ENCODE measurements at places on chromosomes 3 and 15. TPM values are rescaled to one million over a fixed set of nuclear protein-coding genes. Genes with fewer than 3 reads are reported as not detected.

The CX3CR1 gene
- total RNA-seq, result not detected

The SLC22A13 gene
- total RNA-seq, result 0.29 TPM

DNA sequence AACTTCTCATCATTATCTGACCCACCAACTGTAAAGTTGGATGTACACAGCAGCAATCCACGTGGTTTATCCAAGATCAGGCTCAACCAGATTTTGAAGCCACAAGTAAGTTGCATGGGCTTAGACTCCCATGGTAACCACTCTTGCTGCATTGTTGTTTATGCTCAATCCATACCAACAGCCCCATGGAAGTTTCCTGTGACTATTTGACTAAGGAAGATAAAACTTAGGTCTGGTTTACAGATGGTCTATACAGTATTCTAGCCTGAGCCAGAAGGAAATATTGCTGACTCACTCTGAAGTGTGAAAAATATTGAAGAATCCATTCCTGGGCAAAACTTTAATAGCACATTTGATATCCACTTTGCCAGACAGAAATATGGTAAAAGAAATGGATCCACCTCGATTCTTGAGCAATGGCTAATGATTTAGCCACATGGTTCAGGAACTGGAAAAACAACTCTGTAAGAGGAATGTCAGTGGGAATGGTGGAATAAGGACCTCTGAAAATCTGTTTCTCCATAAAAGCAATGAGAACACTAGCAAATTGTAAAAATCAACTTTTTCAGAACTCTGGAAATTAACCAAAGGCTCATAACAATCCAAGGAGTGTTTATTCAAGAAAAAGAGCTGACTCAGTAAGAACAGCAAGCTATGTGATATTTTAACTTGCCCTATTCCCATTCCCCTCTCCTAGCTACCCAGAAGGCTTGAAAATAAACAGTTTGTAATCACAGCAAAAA lies 162.9 kb upstream of the STT3B start:
- DNase-seq, result no peak

DNA sequence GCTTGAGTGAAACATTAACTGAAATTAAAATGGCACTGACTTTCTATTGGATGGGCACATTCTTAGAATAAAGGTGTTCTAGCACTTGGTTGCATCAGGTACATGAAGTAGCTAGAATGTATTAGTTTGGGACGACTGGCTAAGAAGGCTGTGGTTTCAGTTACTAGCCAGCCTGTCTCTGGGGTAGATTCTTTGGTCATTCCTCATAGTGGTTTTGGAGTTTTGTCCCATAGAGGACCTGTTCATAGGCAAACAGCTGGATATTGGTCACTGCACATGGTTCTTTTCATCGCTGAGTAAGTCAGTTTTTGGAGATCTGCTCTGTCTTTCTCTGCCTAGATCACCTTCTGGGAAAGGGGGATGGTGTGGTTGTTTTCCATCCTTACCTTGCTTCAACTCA lies 55.3 kb downstream of the ADAMTSL3 start:
- peak; percentile 89 for DNase-seq

DNA sequence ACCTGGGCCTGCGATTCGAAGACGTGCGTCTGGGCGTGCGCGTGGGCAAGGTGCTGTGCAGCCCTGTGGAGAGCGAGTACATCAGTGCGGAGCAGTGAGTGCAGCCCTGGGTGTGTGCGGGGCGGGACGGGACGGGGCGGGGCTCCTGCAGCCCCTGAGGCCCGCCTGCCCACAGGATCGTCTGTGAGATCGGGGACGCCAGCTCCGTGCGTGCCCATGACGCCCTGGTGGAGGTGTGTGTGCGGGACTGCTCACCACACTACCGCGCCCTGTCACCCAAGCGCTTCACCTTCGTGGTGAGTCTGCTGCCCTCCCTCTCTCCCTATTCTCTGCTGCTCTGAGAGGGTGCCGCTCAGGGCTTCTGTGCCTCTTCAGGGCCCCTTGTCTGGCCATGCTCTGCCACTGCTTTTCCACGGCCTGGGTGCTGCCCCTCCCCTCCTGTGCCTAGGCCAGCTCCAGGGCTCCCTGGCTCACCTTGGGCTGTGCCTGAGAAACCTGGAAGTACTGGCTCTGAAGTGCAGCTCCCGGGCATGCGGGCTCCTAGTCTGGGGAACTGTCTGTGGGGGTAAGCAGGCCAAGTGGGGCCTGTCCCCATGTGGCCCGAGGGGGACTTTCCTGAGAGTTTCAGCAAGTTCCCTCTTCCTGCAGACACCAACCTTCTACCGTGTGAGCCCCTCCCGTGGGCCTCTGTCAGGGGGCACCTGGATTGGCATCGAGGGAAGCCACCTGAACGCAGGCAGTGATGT lies 31.8 kb downstream of the PLXNA1 start:
- DNase-seq, result no peak

All from LHCN-M2 (cell line).